ENCODE measurements at places on chromosomes 7 and 10.

- no peak for DNase-seq
These were observed 479.5 kb downstream of the TNS3 start for GRCh38 chr7:47102331-47102841.

DNA sequence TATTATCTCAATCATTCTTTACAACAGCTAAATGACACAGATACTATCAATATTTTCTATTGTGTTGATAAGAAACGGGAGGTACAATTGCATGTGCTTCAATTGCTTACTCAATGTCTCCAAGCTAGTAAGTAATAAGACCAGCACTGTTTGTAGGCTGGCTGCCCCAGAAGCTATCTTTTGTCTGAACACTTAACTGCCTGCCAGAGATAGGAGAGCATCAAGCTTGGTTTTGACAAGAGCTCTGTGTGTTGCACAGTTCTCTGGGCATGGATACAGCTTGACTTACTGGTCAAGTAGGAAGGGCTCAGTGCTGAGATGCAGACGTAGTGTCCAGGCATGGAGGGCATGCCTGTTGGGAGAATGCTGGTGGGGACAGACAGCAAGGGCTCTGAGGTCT is 26.3 kb upstream of the CAPZA2 start:
- DNase-seq: no peak

GRCh38 chr7:107815254-107815882 is 12.3 kb upstream of the SLC26A3 start:
- DNase-seq: no peak

DNA sequence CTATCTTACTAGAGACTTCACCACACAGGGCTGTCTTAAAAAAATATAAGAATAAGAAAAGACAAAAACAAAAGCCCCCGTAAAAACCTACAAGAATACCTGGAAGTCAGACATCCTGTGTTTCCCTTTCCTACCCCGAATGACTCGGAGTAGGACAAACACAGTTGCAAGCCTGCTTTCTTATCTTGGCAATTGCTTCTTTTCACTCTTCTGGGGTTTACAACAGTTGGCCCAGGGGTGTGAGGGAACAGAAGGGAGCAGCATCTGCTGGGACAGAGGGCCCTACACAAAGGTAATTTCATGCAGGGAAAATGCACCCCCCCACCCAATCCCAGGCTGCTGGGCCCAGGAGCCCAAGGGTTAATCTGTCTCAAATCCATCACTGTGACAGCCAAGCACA is 220.6 kb downstream of the ARHGAP12 start:
- no peak for DNase-seq

DNA sequence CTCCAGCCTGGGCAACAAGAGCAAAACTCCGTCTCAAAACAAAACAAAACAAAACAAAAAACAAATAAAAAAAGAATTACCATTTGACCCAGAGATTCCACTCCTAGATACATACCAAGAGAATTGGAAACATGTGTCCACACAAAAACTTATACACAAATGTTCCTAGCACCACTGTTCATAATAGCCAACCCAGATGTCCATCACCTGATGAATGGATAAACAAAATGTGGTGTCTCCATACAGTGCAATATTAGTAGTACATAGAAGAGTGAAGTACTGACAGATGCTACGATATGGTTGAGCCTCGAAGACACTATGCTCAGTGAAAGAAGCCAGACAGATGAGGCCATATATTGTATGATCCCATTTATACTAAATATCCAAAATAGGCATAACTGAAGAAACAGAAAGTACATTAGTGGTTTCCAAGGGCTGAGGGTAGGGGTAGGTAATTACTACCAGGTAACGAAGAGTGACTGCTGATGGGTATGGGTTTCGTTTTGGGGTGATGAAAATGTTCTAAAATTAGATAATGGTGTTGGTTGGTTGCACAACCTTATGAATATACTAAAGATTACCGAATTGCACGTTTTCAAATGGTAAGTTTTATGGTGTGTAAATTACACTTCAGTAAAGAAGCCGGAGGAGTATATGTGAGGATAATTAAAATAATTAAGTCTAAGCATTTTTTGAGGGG is 20.0 kb downstream of the MYO1G start:
- no peak for DNase-seq

GRCh38 chr7:108442039-108442568 is 14.1 kb downstream of the NRCAM start:
- no peak for DNase-seq

DNA sequence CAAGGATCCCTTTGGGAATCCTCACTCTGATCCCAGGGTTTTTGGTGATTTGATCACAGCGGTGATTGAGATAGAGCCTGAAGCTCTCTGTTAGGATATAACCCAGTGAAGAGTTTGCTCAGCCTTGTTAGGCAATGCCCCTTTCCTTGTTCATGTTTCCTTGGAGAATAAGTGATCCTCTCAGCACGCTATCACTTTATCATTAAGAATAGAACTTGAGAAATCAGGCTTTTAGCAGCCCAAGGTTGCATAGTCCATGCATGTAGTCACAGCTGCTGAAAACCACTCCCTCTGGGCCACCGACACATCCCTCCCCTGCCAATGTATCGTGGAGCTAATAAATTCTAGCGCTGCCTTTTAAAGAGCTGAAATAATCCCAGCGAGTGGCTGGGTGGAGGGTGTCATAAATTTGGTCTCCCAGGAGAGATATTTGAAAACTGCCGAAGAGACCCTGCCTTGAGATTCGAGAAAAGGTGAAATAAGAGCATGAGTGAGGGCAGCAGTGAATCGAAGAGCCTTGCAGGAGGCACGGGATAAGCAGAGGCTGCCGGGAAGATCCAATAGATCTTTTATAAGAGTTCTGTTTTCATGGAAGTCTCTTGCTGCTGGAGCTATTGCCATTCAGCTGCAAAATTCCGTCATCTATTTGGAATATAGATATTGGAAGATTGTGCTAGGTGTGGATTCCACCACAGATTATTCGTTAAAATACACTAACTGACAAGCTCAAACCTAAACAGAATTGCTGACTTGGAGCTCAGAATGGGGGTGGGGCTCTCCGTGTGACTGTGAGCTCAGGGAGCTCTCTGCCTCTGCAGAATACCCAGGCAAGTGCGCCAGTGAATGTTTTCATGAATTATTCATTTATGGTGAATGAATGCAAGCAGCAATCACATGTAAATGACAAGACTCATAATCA is 249.8 kb downstream of the TRIL start:
- peak; percentile 52 for DNase-seq

GRCh38 chr7:33854801-33855350 is 50.5 kb upstream of the BMPER start:
- DNase-seq: peak; percentile 79

GRCh38 chr7:83504330-83504729 is 144.6 kb downstream of the SEMA3E start:
- DNase-seq: no peak

- no peak for DNase-seq
These were observed 138.6 kb upstream of the AKR1E2 start for GRCh38 chr10:4687397-4687796.

DNA sequence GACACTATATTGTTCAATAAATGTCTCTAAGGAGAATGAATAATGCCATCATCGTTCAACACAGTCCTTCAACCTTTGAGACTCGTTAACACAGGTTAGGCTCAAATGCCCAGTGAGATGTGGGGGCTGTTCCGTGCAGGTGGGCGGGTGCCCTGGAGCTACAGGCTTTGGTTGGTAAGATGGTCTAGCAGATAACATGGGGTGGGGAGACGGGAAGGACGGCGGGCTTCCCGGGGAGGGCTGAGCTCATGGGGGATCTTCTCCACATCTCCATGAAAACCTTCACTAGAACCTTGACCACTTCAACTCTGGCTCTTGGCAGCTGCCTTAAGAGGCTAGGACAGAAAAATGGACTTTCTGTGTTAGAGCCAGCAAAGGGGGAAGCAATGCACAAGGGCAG is 134.1 kb upstream of the TCERG1L start:
- no peak for DNase-seq

- no peak for DNase-seq
These were observed 17.8 kb upstream of the CH25H start for GRCh38 chr10:89224739-89225443.

GRCh38 chr7:36949711-36950600 is 225.7 kb upstream of the AOAH start:
- DNase-seq: peak; percentile 8

- peak; percentile 42 for DNase-seq
These were observed 168.4 kb upstream of the IMMP2L start for GRCh38 chr7:111730476-111731300.

DNA sequence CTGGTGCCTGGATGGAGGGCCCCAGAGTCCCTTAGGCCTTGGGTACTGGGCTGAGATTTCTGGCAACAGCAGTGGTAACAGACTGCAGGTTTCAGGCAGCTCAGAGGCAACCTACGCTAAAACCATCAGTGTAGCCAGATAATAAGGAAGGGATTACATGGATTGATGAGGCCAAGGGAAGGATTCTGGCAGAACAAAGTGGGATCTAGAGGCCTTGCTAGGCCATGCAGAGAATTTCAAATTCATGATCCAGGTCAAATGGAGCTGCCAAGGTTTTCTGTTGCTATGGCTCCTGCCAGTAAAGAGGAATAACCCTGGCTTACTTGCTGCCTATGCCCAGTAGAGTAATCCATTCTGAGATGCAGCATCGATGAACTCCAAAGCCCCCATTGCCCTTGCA is 445.7 kb downstream of the ADRA2A start:
- DNase-seq: no peak

- DNase-seq: no peak
These were observed 43.0 kb downstream of the INPP5A start for GRCh38 chr10:132580617-132581016.

GRCh38 chr10:83983578-83984255 is 155.6 kb upstream of the GHITM start:
- no peak for DNase-seq

GRCh38 chr7:118764221-118764620 is 539.7 kb downstream of the ANKRD7 start:
- no peak for DNase-seq

DNA sequence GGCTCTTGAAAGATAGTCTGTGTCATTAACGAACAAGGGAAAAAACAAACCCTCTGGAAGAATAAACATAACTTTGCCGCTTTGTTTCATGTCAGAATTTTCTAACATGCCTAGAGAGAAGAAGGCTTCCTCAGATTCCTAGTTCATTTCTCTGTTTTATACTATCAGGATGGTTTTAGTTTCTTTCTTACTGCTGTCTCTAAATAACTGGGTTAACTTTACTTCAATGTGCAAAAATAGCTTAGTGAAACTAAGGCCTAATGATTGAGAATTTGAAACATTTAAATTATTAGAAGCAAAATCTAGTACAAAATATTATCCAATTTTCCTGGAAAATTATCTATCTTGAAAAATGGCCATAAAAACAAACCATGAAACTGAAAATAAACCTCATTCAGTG is 72.1 kb upstream of the OGDHL start:
- DNase-seq: no peak

GRCh38 chr10:31961277-31962074 is 32.8 kb upstream of the ARHGAP12 start:
- peak; percentile 49 for DNase-seq

Measured in fibroblast of skin of scalp (primary cell).